Glomerular endothelial cell (primary cell): ENCODE measurements at places on chromosomes 5 and 9.

DNA sequence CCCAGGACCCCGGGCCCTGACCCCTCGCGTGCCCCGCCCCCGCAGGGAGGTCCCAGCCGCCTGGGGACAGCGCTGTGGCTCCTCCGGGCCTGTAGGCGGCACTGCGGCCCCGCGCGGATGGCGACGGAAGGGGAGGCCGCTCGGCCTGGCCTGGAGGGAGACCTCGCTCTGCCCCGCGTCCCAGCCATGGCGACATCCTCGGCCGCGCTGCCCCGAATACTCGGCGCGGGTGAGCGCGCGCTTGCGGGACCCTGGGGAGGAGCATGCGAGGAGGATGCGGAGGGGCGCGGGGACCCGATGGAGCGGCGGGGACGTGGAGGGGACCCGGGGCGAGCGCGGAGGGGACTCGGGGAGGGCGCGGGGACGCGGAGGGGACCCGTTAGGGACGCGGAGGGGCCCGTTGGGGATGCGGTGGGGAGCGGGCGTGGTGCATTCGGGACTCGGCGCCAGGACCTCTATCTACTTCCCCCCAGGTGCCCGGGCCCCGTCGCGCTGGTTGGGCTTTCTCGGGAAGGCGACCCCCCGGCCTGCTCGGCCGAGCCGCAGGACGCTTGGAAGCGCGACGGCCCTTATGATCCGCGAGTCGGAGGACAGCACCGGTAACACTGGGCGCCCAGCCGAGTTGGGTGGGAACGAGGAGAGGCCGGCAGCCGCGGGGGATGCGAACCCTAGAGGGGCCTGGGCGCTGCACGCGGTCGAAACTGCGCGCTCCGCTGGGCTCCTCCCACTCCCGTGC is at the start of gene MRPS2:
TSS of gene MRPS2 (plus strand) at position 158 of the 736 bp plus-strand sequence. CDS start at position 187, 29 bp downstream.
- no peak for DNase-seq

- DNase-seq: no peak
These were observed 265.5 kb upstream of the ZNF608 start for GRCh38 chr5:125011947-125012346.

DNA sequence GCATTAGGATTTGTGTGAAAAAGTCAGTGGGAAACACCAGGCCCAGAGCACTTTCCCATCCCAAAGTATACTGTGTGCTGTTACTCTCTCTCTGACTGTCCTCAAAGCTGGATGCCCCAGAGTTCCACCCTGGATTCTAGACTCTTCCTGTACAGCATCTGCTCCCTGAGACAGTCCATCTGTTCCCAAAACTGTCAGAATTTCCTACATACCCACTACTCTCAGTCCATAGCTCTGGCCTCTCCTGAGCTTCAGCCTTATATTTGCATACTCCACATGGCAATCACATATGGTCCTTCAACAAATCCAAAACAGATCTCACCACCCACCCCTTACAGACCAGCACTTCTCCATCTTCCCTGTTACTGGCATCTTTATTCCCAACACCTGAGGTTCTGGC is 9.5 kb downstream of the ELP1 start:
- no peak for DNase-seq

- DNase-seq: no peak
These were observed 20.0 kb downstream of the SURF6 start for GRCh38 chr9:133315997-133316396.

GRCh38 chr5:172123269-172123692 is 64.7 kb downstream of the STK10 start:
- no peak for DNase-seq

DNA sequence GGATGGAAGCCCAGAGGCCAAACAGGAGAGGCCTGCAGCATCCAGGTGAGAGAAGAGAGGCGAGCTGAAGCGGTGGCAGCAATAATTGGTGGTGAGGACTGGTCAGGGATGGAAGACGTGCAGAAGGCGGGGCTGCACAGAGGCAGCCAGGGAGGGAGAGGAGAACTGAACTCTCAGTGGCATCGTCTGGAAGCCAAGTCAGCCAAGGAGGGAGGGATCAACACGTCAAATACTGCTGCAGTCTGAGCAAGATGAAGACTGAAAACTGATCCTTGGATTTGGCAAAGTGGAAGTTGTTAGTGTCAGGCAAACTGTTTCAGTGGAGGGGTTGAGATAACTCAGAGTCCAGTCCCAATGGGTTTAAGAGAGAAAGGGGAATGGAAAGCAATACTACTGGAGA is 145.4 kb downstream of the CDK5RAP2 start:
- DNase-seq: no peak

DNA sequence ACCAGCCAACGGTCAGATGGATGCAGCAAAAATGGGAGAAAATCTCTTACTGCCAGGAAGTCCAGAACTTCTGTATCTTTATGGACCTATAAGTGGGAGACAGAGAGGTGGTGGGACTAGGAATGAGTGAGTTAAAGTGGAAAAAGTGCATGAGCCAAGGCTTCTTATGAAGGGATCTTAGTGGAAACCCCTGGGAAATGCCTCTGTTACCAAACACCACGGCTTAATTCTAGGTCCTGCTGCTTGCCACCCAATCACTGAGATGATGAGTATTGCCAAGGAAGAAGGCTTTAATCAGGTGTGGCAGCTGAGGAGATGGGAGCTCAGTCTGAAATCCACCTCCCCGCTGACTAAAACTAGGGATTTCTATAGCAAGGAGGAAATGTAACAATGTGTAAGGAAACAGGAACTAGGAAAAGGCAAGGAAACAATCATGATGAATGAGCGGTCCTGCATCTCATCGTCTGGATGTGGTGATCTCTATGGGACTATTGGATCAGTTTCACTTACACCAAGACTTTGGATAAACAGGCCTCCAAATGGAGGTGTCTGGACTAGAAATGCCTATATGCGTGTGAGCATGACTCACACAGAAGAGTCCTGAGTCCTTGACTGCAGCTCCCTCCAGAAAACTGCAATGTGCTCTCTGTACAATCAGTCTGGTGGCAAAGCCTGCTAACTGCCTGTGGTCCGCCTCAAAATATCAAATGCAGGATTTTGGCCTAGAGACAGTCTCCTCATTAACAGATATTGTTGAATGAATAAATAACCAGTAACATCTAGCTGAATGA is 98.2 kb upstream of the PRR16 start:
- DNase-seq: no peak

DNA sequence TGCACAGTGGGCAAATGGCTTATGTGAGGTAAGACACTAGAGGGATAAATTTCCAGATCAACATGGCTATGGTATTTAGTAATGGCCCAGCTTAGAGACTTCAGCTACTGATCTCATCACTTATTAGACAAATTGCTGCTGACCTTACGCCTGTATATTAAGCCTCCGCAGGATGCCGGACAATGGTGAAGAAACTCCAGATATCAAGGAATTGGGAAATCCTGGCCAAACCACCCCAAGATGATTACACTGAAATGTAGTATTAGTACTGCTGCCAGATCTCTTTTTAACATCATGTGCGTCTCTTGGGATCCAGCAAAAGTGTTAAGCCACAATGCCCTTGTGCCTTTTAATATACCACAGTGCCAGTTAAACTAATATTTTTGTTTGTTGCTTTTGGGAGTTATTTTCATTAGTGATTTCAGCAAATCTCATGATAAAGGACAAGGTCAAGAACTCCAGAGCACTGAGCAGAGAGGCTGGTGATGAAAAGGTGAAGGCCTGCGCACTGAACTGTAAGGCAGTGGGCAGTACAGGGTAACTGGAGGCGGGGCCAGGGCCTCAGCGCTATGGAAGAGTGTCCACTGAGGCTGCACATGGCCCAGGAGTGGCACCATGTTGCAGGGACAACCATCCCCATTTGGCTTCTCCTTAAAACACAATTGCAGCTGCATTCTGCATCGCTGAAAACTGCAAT is 32.5 kb downstream of the TSTD2 start:
- DNase-seq: no peak

DNA sequence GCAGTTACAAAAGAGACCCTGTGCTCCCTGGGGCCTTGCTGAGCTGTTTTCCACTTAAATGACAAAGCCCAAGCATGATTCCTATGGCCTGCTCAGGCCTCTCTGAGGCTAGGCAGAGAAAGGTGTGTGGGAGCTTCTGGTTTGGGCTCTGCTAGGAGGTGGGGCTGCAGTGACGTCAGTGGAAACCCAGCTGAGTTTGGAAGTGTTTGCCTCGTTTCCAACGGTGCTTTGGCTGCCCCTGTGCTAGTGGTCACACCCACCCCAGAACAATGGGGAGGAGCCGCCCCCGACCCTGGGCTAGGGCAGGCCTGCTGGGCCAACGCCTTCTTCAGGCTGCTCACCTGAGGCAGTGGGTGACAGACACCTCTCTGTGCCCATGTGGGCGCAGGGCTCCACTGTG is 10.4 kb downstream of the ANGPTL2 start:
- no peak for DNase-seq

- no peak for DNase-seq
These were observed 6.5 kb upstream of the AK1 start for GRCh38 chr9:127883959-127884358.

DNA sequence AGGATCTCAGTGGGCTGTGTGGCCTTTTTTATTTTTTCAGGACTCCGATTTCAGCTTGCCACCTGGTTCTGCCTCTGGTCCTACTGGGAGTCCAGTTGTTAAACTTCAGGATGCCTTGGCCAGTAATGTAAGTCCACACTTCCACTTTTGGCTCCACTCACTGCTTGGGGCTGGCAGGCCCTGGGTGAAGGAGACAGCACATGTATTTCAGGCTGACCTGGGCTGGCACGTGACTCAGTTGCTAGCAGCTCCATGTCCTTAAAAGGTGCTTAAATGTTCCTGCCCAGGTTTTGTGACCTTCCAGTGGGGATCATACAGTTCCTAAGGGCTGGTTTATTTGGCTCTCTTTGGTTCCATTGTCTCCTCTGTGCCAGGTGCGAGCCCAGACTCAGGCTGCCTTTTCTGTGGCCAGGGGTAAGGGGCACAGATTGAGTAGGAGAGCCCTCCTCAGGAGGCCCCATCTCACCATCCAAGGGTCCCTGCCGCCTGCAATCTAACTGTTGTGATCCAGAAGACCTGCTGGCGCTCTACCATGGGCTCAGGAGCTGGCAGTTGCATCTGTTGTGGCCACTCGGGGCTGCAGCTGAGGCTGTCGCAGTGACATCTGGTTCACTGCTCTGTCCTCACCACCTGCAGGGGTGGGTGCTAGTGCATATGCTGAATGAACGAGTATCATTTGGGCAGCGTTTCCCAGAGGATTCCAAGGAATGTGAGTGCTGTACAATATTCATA is 19.2 kb upstream of the POMT1 start:
- DNase-seq: no peak

- DNase-seq: no peak
These were observed 1.8 kb downstream of the RNF130 start for GRCh38 chr5:180069589-180070247.

GRCh38 chr5:83554133-83554532 is 82.6 kb downstream of the VCAN start:
- no peak for DNase-seq

GRCh38 chr5:79242242-79243039 is 6.5 kb downstream of the JMY start:
- DNase-seq: no peak

DNA sequence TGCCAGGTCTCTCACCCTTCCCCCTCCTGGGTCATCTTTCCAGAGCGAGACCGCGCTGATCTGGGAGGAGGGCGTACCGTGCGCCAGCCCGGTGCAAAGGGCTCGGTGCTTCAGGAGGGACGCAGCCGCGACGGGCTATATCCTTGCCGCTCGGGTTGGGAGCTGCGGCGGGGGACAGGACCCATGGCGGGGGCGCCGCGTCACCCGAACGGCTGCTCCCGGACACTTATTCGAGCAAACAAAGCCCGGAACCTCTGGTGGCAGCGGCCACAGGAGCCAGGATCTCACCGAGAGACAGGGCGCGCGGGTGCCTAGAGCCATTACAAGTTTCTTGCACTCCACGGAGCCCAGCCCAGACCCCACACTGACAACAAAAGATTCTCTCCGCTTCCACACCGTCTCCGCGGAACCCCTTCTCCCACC is 1.3 kb downstream of the SEMA6A start:
- no peak for DNase-seq

GRCh38 chr9:136052991-136053756 is 41.9 kb downstream of the NACC2 start:
- no peak for DNase-seq

- DNase-seq: no peak
These were observed 41.7 kb downstream of the RXRA start for GRCh38 chr9:134367791-134368490.

DNA sequence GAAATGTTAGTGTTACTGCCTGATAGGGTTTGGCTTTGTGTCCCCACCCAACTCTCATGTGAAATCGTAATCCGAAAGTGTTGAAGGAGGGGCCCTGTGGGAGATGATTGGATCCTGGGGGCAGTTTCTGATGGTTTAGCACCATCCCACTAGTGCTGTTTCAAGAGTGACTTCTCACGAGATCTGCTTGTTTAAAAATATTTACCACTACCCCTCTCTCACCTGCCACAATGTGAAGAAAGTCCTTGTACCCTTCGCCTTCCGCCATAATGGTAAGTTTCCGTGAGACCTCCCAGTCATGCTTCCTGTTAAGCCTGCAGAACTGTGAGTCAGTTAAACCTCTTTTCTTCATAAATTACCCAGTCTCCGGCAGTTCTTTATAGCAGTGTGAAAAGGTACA is 2.6 kb upstream of the RFX3 start:
- no peak for DNase-seq

DNA sequence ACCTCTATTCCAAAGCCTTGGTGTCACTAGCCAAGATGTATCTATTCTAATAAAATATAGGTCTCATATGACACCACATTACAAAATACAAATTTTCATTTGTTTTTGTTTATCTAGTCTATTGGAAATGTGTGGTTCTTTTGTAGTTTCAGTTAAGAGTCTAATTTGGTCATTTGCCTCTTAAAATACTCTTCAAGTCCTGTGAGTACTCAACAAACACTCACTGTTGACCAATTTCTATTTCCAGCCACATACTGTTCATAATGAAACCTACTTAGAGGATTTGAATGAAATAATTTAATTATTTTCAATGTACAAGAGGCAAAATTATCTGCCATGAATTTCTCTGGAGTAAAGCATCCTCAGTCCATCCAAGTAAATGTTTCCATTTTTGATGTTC is 40.6 kb downstream of the SLC1A3 start:
- no peak for DNase-seq

GRCh38 chr9:14159440-14160216 is 154.3 kb downstream of the NFIB start:
- no peak for DNase-seq

DNA sequence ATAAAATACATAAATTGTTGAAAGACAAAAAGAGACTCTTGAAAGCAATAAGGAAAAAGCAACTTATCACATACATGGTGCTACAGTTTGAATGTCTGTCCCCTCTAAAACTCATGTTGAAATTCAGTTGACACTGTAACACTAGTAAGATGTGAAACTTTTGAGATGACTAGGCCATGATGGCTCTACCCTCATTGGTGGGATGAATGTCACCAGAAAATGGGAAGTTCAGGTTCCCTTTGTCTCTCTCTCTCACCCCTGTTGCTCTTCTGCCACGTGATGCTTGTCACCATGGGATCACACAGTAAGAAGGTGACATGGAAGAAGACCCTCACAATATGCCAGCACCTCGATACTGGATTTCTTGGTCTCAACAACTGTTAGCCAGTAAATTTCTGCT is 50.3 kb upstream of the SPTLC1 start:
- DNase-seq: no peak

GRCh38 chr9:133108794-133109641 is 12.0 kb downstream of the RALGDS start:
- no peak for DNase-seq

- no peak for DNase-seq
These were observed 47.5 kb downstream of the CDK5RAP2 start for GRCh38 chr9:120532475-120532874.
